Left lung (tissue), 14 donors: ENCODE measurements at places on chromosomes 4 and X. TPM values are rescaled to one million over a fixed set of nuclear protein-coding genes. Genes with fewer than 3 reads are reported as not detected.

DNA sequence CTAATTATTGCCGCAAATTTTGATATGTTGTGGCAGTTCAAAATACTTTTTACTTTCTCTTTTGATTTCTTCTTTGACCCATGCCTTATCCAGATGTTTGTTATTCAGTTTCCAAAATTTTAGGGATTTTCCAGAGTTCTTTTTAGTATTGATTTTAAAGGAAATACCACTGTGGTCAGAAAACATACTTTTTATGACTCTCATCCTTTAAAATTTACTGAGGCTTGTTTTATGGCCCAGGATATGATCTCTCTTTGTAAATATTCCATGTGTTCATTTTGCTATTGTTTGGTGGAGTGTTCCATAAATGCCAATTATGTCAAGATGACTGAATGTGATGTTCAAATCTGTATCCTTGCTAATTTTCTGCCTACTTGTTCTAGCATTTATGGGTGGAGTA lies 272.3 kb upstream of the DIPK2B start:
- no peak for DNase-seq

DNA sequence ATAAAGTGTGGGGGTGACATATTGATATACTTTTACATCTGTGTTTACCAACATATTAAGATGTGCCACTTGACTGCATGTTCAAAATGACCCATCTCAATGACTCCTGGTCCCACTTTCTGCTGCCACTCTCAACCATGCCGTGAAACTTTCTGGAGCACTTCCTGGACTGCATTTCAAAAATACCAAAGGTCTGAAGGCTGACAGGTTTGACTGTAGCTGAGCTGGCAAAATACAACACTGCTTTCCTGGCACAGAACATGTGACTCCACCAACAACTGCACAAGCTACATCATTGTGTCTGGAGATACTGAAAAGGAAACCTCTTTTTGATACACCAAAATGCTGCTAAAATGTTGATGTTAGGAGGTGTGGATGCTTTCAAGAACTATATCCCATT lies 184.8 kb downstream of the UNC5C start:
- no peak for DNase-seq

DNA sequence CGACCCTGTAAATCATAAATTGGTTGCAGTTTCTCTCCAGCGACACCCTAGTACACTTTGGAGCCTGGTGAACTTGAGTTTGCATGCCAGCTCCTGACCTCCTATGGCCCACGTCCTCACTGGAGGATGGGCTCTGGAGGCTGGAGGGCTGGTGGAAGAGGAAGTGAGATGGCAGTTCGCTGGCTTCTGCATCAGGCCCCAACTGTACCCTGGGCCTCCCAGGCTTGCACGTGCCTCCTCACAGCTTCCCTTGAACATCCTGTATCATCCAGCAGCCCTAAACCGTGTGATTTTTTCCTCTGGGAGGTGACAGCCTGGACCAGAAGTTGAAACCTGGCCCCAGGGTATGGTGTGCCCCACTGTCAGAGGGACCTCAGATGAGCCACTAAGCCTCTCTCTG lies 78.5 kb downstream of the HTRA3 start:
- peak; percentile 17 for DNase-seq

The PLXNB3 gene
- polyA plus RNA-seq = 4.3 TPM

GRCh38 chr4:101049549-101050001 lies 297.8 kb downstream of the PPP3CA start:
- DNase-seq = no peak

- no peak for DNase-seq
Measured at GRCh38 chrX:153873282-153874084, 12.5 kb downstream of the L1CAM start.

DNA sequence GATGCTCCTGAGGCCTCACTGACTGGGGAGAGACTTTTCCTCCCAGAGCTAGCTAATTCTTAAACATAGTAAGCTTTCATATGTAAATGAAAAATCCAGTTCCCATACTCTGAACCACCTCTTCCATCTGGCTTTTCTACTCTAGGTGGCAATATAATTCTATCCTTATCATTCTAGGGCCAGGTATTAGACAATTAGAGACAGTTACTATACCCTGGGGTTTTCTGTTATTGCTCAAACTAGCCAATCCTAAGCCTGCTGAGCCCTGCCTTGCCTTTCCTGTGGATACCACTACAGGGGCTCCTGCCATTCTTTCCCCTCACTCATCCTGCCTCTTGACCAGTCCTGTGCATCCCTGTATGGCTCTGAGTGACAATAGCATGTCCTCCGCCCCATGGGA lies 552.0 kb downstream of the STIM2 start:
- DNase-seq = no peak

- DNase-seq = no peak
Measured at GRCh38 chr4:168757500-168757899, 252.6 kb downstream of the CBR4 start.

DNA sequence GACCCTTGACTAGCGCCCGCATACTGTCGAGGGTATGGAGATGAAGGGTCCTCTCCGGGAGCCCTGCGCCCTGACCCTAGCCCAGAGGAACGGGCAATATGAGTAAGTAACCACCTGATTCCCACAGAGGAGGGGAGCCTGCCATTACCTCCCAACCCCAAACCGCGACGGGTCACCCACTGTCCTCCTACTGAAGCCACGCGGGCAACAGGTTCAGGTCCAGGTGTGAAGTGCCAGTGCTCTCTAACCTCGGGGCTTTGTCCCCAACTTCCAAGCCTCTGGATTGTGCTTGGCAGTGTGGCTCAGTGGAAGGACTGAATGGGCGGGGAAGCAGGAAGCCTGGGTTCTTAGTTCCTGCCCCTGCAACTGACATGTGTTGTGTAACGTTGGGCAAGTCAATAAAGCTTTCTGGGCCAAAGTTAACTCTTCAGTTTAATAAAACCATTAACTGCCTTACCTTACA lies 694 bp downstream of the OCRL start:
- no peak for DNase-seq

The CFI gene
- 95.6 TPM for polyA plus RNA-seq

GRCh38 chrX:131728295-131729145 lies 184.6 kb downstream of the OR13H1 start:
- DNase-seq = no peak

The CT47B1 gene
- polyA plus RNA-seq = not detected

DNA sequence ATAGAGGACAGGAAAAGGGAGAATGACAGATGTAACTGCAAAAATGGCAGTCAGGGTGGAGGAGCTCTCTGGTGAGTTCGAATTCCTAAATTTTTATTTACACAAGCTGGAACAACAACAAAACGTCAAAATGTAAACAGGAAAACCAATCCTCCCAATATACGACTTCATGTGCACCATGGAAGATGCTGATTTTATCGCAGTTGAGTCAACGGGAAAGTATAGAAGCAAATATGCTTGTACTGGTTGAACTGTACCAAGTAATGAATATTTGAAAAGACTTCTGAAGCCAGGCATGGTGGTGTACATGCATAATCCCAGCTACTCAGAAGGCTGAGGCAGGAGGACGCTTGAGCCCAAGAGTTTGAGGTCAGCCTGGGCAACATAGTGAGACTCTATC lies 15.4 kb downstream of the STX18 start:
- no peak for DNase-seq

DNA sequence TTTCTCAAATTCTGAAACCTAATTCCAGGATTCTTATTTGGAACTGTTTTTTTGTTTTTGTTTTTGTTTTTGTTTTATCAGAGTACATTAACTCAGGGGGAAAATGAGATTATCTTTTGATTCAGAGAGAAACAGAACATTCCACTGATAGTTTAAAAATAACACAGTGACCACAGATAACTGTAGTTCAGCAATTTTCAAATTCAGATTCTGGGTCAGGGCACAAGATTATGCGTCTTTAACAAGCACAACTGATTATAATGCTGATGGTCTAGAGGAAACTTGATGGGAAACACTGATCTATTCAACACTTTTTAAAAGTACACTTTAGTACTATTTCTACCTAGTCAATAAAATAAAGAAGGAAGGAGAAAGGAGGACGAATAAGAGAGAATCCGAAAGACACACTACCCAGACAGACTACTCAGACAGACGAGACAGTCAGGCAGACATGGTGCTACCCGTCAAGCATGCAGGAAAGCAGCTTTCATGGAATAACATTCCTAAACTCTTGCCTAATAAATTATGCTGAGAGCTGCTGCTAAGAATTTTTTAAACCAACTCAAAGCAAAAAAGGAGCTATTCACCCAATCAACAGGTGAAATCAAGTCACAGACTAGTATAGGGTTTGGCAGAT lies 59.0 kb downstream of the APBB2 start:
- no peak for DNase-seq

- no peak for DNase-seq
Measured at GRCh38 chrX:21639775-21640174, 18.4 kb downstream of the KLHL34 start.

The VMA21 gene
- polyA plus RNA-seq = 19.2 TPM

DNA sequence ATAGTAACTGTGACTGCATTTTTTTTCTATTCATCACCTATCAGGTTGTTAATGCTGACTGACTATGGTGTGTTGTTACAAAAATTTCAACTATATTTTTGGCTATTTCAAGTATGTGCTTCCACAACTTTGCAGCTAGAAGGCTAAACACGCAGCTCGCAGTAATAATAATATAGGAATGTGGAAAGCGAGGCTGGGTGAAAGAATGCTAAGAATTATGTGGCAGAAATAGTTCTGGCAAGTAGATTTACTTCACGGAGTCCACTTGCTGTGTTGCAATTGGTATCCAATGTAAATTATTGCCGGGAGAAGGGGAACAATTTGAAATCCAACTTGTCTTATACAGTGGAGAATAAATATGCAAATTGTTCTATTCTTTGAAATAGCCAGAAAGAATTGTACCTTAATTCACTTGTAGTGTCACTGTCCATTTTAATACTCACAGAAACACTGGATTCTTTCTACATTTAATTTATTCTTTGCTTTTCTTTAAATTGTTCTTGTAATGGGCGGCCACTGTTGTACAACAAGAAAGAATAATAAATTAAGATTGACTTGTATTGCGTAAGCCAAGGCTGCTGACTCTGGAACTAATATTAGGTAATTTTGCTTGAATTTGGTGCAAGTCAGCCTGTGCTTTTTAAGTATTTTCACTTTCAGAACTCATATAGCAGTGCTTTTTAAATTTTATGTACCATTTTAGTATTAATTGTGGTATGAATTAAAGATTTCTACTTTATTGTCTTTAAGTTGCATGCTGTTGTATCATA lies 154.9 kb downstream of the FRMPD4 start:
- no peak for DNase-seq

The AADAT gene
- 52.6 TPM for polyA plus RNA-seq

DNA sequence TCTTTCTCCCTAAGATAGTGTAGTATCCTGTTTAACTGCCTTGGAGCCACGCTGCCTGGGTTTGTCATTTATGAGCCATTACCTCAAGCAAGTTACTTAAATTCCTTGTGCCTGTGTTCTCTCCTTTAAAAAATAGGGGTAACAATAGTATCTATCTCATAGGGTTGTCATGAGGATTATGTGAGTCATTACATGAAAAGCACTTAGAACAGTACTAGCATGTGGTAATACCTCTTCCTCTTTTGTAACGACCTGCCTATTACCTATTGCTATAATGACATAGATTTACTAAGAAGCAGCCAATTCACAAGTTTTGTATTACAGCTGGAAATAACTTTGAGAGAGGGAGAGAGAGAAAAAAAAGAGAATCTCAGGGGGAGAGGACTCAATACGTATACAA lies 834.7 kb downstream of the RAPGEF2 start:
- DNase-seq = no peak
